ENCODE measurements at places on chromosomes 2 and 18. TPM values are rescaled to one million over a fixed set of nuclear protein-coding genes. Genes with fewer than 3 reads are reported as not detected.
A peak's percentile ranks its signal among the peaks of the same experiment; 100 is the strongest.

Gene ABCG5
- not detected for total RNA-seq

GRCh38 chr18:7617738-7618422, 50.8 kb downstream of the PTPRM start:
- peak; percentile 97 for DNase-seq

GRCh38 chr2:165349181-165349580, 110.0 kb downstream of the SCN2A start:
- no peak for DNase-seq

Gene COMMD1
- 32.0 TPM for total RNA-seq

DNA sequence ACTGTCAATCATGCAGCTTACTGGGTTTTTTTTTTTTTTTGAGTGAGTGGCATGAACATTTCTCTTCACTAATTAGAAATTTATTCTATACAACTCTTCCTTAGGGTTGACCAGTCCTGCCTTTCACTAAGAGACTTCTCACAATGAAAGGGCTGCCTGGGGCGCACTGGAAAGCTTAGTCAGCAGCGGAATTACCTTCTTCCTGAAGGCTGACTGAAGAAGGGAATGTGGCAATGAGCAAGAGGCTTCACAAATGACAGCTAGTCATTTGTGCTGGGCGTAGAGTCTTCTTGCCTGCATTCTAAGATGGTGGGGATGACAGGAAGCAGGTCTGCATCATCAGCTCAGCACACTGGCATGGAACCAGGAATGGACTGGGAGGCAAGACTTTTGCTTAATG, 15.6 kb upstream of the SCN3A start:
- DNase-seq: no peak

DNA sequence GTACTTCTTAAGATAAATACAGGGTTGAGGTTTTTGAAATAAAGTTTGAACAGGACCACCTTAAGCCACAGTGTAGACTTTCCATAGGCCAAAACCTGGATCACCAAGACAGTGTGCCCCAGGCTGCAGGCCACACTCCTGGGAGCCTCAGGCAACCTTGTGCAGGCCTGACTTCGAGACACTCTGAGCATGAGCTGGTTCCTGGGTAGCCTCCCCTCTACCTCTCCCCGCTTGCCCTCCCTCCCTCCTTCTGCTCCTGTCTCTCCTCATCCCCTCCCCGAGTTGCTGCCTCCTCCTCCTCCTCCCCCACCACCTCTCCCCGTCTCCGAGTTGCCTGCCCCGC, 10.6 kb upstream of the PROC start:
- no peak for DNase-seq

DNA sequence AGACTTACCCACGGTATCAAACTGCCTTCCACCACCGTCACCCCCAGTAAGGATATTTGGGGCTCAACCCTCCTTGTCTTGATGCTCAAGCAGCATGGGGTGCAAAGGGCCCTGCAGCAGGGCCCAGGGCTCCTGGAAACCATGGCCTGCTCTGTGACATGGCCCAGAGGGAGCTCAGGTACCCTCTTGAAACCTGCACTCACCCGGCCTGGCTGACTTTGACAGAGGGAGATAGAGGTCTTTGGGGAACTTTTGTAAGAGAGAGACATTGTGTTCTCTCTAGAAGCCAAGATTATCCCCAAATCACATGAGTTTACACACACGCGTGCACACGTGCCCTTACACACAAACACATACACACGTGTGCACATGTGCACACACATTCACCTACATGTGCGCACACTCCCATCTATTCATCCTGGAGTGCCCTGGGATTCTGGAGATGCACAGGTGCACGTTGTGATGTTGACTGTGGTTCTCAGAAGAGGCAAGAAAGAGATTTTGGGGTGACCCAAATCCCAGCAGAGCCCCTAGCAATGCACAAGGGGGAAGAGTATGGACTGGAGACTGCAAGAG, 19.6 kb upstream of the KCNK3 start:
- DNase-seq: no peak

Gene CYS1
- total RNA-seq: 3.7 TPM

DNA sequence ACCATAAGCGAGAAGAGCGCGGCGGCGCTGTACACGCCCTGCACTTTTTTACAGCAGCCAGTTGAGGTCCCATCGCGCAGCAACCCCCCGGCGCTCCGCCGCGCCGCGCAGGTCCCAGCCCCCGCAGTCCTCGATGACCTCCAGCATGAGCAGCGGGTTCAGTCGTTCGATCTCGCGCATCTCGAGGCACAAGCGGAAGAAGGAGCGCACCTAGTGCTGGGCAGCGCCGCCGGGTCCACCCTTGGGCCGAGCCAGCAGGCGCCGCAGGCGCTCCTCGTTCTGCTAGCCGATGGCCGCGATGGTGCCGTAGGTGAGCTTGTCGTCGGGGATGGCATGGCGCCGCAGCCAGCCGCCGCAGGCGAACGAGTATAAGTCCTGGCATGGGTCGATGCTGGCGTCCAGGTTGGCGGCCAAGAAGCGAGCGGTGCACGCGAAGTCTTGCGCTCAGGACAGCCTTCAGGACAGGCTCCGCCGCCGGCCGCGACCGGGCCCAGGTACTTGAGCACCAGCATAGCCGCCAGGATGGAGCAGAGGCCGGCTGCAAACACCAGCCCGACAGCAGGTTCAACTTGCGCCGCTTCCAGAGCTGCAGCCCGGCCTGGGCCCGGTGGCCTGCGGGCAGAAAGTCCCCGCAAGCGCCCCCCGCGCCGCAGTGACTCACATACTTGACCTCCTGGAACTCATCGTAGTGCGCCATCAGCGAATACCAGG, 8.3 kb downstream of the ALPP start:
- DNase-seq: peak; percentile 26

Gene ANKRD29
- total RNA-seq: 0.70 TPM

DNA sequence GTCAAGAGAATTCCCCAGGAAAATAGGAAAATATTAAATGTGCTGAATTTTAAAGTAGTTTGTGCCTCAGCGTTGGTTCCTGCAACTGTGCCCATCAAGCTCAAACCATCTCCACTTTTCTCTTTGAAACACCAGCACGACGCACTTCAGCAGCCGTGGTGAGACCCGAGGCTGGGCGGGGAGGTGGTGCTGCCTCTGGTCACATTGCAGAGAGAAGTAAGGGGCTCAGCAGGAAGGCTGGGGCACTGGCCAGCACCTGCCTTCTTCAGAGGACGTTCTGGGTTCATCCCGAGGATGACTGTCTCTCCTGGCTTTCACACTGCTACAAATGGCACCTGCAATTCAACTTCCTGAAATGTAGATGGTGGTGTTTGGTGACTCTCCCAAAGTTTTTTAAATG, 323.7 kb upstream of the SALL3 start:
- no peak for DNase-seq

DNA sequence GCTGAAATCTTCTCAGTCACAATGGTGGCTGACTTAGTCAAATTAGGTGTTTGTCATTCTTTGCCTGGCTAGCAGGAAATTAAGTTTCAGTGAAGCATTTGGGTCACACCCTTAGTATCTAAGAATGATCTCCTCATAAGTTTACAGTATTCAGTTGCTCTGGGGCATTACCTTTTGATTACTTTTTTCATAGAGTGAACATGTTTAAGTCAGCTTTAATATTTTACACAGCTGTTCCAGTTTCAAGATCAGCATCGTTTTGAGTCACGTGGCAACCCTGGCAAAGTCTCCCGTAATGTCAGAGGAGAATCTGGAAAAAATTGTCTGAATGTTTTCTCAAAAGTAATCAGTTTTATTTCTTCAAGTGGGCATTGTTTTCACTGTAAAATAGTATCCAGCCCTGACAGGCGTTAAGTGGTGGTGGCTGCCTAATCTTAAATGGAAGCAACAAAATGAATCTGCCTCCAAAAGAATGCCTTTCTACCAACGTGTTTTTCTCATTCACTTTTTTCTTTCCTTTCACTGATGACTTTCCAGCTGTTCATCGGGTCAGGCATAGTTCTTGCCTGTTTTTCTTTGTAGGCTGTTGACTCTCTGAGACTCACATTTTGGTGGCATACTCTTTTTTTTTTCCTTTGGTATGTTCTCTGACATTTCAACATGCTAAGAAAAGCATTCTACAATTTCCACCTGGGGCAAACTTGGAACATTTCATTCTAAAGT, 319.6 kb upstream of the TCF4 start:
- peak; percentile 15 for DNase-seq

Gene PROC
- total RNA-seq: 1.5 TPM

- DNase-seq: no peak
Observed at GRCh38 chr2:172425336-172425735, 2.0 kb upstream of the ITGA6 start.

Gene TMEM169
- 20.1 TPM for total RNA-seq

DNA sequence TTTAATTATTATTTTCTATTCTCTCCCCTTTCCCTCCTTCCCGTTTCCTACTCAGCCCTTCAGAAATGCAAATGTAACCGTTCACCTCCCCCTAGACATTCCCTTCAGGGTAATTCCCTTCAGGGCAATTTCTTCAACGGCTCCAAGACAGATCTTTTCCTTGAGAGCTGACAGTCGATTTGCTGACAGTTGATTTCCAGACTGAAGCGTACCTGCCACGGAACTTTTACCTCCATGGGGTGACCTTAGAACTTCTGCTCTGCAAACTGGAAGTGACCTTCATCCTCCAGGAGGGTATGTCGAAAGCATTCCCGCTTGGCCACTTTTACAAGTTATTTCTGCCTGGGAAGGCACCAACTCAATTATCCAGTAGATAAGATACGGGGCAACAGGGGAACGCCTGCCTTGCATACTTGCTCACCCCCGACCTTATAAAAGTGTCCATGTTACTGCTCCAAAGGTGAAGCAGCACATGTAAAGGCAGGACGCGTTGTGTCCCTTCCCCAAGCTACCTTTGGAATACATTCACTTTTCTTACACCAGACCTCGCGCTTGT, 18.5 kb downstream of the B3GNT7 start:
- DNase-seq: no peak

DNA sequence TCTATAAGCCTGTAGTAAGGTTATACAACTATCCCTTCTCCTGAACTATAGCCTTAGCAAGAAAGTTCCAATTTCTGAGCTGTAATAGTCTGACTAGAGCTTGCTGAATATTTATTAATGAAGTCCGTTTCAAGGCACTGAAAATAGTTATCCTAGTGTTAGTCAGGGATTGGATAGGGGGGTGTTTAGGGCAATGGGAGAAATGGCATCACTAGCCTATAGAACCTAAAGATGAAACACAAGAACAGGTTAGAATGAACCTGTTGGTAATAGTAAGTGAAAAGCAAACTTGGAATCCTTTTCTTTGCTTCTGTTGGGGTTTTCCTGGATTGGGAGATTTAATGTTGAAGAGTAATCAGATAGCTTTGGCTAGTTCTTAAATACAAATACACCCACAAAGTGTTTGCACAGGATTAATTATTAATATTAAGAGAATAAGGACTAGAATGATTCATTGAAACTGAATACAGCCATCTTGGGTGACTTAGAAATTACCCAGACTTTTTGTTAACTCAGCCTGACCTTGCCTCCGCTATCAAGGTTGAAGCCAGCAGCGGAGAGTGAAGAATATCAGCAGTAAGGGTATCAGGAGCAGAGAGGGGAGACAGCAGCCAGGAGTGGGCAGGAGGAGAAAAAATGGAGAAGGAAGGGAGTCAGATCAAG, 14.4 kb downstream of the CCNT2 start:
- DNase-seq: no peak

Gene SEPTIN10
- total RNA-seq: 90.8 TPM

- DNase-seq: no peak
Observed at GRCh38 chr2:75068546-75068945, 110.1 kb downstream of the POLE4 start.

Gene OSR1
- 0.31 TPM for total RNA-seq

Gene NT5DC4
- total RNA-seq: not detected

Gene CRYBA2
- not detected for total RNA-seq

Gene SERPINB4
- not detected for total RNA-seq

Gene TP53I3
- total RNA-seq: 93.2 TPM

DNA sequence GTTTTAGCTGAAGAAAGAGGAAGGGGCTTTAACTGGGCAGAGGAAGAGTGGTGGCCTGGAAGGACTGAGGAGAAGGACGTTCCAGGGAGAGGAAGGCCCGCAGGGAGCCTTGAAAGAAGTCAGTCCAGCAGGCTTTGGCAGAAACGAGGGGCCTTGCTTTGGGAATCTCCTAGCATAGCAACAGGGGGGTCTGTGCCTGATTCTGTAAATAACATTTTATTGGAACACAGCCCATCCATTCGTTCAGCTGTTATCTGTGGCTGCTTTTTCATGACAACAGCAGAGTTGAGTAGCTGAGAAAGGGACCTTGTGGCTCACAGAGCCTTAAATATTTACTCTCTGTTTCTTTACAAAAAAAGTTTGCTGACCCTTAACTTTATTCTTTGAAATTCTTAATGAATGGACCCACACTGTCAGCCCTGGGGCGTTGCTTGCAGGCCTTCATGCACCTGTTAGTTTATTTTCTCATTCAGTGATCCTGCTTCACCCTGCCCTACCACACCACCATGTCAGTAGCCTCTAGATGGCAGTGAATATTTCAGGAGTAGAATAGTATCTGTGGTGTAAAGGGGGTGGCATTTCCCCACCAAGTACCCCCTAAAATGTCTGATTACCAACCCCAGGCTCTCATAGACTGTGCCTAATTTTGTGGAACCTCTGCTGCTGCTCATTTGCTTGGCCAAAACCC, 61.0 kb downstream of the MGAT5 start:
- no peak for DNase-seq

Gene DYNAP
- total RNA-seq: not detected

- DNase-seq: no peak
Observed at GRCh38 chr2:239429473-239430350, 28.9 kb upstream of the HDAC4 start.

DNA sequence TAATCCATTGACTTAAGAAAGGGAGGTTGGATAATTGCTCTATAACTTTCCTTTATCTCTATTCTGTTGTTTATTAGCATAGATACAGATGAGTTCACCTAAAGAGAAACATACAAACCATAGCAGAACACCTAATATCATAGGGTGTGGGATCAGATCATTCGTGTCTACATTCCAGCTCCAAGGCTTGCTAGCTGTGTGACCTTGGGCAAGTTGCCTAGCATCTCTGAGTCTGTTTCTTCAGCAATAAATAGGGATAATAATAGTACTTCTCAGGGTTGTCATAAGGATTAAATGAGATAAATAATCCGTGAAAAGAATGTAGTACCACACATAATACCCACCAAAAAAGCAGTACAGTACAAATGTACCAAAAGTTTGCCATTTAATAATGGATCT, 126.2 kb downstream of the PLB1 start:
- DNase-seq: no peak

- DNase-seq: no peak
Observed at GRCh38 chr2:149224543-149224942, 105.8 kb upstream of the LYPD6 start.

DNA sequence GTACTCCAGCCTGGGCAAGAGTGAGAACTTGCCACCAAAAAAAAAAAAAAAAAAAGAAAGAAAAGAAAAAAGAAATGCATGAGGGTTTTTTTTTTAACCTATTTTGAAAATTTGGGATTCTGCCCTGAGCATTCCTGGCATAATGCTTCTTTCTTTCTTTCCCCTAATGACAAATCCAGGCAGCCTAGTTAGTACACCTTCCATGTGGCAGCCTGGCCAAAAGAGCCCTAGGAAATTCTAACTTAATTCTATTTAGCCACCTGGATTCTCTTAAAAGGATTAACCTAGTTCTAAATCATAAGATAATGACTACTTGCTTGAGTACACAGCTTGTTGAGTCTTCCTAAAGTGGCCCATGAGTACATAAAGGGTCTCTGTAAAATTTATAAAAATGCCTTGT, 160.1 kb downstream of the THADA start:
- DNase-seq: no peak

All from astrocyte (in vitro differentiated cells and primary cell).